ENCODE measurements at places on chromosomes 2 and 18.

DNA sequence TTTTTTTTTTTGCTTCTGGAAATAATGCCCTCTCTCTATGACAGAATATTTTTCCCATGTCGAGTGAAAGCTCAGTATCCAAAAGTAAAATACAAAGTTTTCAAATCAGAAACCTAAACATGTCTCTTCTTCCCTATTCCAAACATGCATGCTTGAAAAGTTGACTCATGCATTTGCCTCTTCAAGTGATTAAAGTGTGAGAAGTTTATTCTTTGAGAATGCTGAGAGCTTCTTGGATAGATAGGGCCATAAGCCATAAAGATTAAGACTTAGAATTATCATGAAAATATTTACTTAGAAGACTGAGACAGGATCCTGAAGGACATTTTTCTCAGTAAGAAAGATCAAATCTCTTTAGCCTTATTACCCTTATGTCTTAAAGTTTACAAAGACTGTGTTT lies 98.6 kb upstream of the EPB41L5 start:
- no peak for DNase-seq

DNA sequence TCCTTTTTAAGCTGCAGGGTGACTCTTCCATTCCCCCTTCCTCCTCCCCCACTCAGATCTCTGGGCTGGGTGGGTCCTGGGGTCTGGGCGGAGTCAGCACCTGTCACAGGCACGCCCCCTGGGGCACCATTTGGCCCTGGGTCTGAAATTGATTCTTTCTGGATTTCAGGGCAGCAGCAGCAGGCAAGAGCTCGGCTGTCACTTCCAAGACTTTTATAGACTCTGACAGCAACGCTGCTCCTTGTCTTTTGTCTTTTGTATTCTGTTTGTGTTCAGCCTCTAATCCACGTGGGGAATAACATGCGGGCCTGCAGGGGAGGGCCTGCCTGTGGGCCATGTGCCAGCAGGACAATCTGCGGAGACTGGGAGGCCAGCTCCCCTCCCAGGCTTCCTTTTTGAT lies 3.9 kb downstream of the BOD1L2 start:
- peak; percentile 29 for DNase-seq

DNA sequence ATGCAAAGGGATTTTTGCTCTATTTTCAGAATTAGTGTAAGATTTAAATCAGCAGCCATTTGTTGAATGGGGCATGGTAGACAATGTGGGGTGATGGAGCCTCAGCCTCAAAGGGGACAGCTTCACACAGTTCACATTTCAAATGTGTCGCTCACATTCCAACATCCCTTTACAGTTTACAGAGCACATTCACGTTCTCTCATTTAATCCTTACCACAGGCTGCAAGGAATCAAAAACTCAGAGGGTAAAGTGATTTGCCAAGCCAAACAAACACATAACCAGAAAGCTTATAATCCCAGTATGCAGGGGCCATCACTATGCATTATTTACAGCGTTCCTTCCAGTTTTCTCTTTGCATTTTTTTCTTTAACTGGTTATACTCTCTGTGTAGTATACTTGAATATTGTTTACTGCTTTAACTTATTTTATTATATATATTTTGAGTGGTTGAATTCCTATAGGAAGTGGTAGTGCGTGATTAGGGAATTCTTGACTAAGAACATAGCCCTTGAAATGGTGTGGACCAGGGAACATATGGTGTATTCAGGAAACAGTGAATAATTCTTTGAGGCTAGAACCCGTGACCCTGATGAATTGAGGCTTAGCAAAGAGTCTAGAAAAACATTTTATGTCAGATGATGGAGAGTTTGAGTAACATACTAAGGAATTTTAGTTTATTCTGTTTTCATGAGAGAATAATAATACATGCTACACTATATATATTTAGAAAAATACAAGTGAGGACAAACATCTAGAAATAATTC lies 18.1 kb upstream of the TAF1B start:
- DNase-seq = no peak

DNA sequence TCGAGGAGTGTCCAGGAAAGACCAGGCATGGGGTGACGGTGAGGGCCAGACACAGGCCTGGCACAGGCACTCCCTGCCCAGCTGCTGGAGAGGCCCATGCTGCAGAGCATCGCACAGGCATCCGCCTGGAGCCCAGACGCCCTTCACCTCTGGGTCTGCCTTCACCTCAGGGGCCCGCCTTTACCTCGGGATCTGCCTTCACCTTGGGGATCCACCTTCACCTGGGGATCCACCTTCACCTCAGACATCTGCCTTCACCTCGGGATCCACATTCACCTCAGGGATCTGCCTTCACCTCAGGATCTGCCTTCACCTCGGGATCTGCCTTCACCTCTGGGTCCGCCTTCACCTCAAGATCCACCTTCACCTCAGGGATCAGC lies 7.7 kb downstream of the KIF1A start:
- DNase-seq = no peak

DNA sequence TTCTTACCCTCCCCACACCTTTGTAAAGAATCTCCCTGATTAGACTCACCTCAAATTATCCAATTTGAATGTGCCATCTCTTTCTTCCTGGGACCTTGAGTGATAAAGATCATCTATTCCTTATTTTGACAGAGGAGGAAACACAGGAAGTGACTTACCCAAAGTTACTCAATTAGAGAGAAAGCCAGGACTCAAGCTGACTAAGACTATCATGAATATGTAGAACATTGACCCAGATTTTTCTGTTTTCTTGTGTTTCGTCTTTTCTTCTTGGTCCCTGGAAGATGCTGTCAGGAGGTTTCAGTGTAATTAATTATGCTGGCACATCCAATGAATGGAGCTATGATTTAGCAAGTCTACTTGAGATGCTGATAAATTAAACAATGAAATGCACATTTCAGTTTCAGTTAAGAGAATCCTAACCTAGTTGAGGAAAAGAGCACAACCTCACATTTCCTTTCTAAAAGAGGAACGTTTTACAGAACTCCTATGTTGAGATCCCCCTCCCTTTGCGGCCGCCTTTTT lies 380.4 kb downstream of the CLIP4 start:
- no peak for DNase-seq

GRCh38 chr18:55314615-55315237 lies 273.3 kb downstream of the TCF4 start:
- DNase-seq = peak; percentile 50

Data from NCI-H2107 (cell line).